ENCODE measurements at places on chromosomes 2 and 18. TPM values are rescaled to one million over a fixed set of nuclear protein-coding genes. Genes with fewer than 3 reads are reported as not detected.
A peak's percentile ranks its signal among the peaks of the same experiment; 100 is the strongest.

DNA sequence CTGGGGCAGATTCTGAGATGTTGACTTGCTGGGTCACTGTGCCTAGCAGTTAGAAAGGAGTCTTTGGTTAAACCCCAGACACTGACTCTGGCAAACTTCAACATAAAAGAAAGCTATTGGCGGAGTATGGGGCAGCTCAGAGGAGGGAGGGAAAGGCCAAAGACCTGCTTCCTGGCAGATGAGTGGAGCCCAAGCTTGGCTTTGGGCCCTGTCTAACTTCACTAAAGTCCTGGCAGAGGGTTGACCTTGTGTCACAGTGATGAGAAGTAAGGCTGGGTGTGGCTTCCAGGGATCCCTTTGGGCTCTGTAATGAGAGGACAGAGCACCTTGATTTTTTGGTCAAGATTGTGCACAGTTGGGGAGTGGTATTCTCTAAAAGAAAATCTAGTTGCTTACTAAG lies 129.8 kb upstream of the SEC11C start:
- DNase-seq = no peak

INO80D gene
- total RNA-seq = 4.0 TPM

- peak; percentile 70 for DNase-seq
These were observed 248.8 kb downstream of the RDH14 start for GRCh38 chr2:18311420-18312195.

DNA sequence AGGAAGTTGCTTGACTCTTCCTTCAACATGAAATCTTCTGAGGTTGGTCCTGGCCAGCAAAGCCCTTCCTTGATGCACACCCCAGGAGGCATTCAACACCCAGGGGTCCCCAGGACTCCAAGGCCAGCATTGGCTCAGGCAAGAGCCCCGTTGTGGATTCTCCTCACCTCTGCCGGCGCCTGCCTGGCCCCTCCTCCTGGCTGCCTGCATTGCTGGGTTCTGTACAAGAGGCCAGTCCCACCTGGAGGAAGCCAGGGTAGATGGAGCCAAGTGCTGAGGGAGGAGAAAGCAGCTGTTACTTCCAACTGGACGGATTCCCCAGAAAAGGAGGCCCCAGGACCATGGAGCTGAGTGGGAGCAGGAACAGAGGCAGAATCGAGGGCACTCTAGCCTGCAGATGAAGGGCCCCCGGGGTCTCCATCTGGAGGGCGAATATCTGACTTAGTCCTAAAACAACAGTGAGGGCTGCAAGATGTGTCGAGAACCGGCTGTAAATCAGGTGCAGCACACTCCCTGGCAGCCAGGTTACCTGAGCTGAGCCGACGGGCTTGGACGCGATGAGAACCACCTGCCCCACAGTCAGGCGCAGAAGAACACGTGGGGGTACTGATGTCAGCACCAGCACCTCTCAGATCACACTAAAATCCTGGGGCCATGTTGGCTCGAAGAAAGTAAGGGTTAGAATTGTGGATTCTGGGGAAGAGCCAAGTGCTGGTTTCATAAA lies 399.6 kb upstream of the SALL3 start:
- no peak for DNase-seq

GRCh38 chr2:105403241-105403782 lies 4.5 kb upstream of the FHL2 start:
- no peak for DNase-seq

DNA sequence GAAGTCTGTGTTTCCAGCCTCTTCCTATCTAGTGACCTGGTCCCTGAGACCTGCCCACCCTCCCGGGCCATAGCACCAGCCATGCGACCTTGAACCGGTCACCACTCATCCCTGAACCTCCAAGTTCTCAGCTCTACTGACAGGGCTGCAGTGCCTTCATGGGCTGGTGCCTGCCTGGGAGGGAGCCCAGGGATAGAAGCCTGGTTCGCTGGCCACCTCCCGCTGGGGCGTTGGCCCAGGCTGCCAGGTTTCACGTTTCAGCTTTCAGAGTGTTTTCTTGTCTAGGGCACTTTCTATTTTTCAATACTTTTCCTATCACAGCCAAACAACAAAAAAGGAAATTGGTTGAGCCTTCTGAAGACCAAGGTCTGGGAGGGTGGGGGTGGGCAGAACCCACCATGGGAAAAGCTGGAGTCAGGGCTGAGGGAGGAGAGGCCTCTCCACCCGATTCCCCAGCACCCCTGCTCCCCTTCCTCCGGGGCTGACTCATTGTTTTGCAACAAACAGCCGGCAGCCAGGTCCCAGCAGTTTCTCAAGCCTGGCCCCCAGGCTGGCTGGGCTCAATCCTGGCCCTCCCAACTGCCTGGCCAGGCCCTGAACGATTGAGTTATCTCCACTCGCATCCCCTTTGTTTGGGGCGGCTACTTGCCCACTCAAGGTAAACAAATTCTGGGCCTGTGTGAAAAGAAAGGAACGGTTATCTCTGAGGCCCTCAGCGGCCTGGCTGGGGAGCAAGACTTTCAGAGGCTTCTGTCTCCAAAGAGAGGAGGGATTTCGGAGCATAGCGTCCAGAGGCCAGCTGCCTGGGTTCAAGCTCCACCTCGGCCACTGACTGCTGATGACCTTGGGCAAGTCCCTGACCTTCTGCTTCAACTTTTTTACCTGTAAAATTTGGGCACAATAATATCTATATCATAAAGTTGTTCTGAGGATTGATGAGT lies 47.5 kb downstream of the ZFP36L2 start:
- no peak for DNase-seq

DNA sequence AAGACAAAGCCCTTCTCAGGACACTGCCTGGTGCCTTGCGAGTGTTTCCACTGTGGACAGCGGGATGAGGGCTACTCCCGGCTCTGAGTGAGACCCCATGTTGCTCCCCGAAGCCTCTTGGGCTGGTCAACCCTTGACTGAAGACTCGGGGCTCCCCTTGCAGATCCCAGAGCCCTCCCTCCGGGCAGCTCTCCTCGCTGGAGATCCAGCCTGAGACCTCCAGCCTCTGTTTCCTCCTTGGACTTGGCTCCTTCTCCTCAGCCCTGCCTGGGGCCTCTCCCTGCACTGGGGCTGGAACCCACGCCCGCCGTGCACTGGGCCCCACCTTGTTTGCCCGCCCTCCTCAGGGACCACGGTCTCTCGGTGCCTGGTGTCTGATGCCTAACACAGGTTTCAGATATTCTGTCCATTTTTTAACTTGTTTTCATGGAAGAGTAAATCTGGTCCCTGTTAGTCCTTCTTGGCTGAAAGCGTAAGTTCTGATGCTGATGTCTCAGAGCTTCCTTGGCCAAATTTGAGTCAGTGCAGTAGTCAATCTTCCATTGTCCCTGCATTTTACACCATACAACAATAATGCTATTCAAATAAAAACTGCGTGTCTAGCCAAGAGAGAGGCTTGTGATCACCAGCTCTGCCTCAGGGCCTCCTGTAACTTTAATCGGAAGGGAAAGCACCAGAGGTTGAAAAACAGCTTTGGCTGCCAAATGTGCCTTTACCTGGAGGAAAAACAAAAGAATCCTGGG lies 139.3 kb upstream of the CTDP1 start:
- DNase-seq = no peak

DNA sequence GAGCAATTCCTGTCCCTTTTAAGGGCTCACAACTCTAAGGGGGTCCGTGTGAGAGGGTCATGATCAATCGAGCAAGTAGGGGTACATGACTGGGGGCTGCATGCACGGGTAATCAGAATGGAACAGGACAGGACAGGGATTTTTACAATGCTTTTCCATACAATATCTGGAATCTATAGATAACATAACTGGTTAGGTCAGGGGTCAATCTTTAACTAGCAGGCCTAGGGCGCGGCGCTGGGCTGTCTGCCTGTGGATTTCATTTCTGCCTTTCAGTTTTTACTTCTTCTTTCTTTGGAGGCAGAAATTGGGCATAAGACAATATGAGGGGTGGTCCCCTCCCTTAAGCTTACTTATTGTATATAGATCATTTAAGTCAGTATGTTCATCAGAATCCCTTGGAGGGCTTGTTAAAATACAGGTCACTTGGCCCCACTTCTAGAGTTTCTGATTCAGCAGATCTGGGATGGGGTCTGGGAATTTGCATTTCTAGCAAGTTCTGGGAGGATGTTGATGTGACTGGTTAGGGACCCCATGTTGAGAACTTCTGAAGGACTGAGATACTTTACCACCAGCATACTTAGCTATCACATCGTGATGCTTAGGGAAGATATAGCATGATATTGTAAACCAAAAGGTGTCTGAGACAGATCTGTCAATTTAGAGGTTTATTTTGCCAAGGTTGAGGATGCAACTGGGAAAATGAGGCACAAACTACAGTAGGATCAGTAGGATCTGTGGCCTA lies 2.8 kb upstream of the INPP4A start:
- DNase-seq = no peak

Data from epithelial cell of proximal tubule (primary cell).